Left lung (tissue), 14 donors: ENCODE measurements at places on chromosomes 6 and 20. TPM values are rescaled to one million over a fixed set of nuclear protein-coding genes. Genes with fewer than 3 reads are reported as not detected.

The RIPPLY2 gene
- polyA plus RNA-seq = not detected

The PGM3 gene
- polyA plus RNA-seq = 64.8 TPM

- DNase-seq = no peak
These were observed 9.3 kb downstream of the TRAPPC3L start for GRCh38 chr6:116536216-116536621.

The EPPIN gene
- 0.24 TPM for polyA plus RNA-seq

GRCh38 chr20:58086763-58087561, 141.5 kb downstream of the ANKRD60 start:
- DNase-seq = peak; percentile 51

DNA sequence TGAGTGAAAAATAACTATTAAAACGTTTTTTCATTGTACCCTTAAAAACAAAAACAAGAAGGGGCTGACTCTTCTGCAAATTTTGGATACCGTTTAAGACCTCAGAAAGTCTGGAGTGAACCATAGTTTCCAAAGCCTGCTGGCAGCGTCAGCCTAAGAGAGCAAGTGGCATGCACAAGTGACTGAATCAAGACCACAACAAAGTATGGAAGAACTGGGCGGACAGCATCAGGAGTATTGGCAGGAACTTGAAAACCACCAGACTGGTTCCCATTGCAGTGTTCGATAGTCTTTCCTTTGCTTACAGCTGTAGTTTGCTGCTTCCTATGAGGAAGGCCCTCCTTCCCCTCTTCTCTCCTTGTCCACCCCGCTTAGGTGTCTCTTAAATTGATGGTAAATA, 33.7 kb upstream of the MYLIP start:
- DNase-seq = no peak

The ZSCAN23 gene
- polyA plus RNA-seq = 23.0 TPM

GRCh38 chr6:25454136-25454535, 175.0 kb downstream of the CARMIL1 start:
- no peak for DNase-seq

The LY6G6F gene
- polyA plus RNA-seq = 1.3 TPM
